Breast epithelium (tissue), 4 donors: ENCODE measurements at places on chromosomes 4 and X. TPM values are rescaled to one million over a fixed set of nuclear protein-coding genes. Genes with fewer than 3 reads are reported as not detected.
A peak's percentile ranks its signal among the peaks of the same experiment; 100 is the strongest.

FAM184B gene
- total RNA-seq, result not detected

USP17L27 gene
- total RNA-seq, result not detected

TCEAL5 gene
- total RNA-seq, result 1.3 TPM

GRCh38 chr4:105093975-105094374 is 52.7 kb upstream of the TET2 start:
- DNase-seq, result no peak

DNA sequence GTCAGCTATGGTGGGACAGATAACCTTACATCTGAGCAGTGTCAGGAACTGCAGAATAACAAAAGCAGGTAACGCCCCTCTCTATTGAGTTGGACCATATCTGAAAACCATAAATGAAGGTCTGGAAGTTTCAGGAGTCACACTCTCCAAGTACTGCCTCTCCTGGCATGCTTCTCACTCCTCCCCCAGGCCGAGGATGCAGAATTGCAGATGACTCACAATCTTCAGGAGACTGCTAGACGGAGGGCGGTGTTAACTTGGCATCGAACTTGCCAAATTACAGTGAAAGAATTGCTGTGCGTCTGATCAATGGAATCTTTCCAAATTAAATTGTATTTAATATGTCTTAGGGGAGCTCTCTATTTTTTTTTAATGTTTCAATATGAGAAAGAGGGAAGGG is 67.1 kb upstream of the TRIM2 start:
- peak; percentile 46 for DNase-seq

DNA sequence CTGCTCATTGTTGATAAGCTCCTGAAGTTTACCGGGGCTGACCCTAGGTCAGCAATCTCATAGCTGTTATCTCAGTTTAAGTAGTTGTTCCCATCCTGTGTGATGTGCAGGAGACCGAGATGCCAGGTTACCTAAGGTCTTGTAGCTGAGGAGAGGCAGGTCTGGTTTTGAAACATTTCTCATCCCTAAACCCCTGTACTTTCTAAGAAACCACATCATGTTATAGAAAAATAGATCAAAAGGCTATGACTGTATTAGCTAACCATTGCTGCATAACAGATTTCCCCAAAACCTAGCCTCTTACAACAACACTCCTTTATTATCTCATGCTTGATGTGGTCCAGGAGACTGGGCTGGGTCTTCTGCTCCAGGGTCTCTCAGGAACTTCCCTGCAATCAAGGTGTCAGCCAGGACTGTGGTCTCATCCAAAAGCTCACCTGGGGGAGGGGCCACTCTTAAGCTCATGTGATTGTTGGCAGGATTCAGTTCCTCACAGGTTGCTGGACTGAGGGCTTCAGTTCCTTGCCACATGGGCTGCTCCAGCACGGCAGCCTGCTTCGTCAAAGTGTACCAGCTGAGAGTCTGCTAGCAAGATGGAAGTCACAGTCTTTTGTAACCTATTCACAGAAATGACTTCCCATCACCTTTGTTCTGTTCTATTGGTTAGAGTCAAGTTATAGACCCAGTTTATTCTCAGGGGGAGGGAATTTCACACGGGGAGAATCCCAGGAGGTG is 60.9 kb upstream of the CLCN4 start:
- no peak for DNase-seq

DNA sequence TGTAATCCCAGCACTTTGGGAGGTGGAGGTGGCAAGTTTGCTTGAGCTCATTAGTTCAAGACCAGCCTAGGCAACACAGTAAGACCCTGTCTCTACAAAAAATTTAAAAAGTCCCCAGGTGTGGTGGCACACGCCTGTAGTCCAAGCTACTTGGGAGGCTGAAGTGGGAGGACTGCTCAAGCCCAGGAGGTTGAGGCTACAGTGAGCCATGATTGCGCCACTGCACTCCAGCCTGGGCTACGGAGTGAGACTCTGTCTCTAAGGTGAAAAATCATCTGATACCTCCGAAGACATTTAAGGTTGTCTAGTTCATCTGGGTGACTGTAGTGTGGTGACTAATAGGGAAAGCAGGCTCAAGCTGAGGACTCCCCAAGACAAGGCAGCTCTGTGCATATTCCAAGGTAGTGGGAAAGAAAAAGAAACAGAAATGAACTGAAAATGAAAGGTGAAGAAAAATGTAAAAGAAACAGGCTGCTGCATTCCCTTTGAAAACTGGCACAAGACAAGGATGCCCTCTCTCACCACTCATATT is 23.3 kb downstream of the FRYL start:
- no peak for DNase-seq
